Aorta (tissue), 5 donors: ENCODE measurements at places on chromosomes 5 and 9.

GRCh38 chr5:1430121-1430795 is 15.0 kb downstream of the SLC6A3 start:
- peak; percentile 30 for DNase-seq

DNA sequence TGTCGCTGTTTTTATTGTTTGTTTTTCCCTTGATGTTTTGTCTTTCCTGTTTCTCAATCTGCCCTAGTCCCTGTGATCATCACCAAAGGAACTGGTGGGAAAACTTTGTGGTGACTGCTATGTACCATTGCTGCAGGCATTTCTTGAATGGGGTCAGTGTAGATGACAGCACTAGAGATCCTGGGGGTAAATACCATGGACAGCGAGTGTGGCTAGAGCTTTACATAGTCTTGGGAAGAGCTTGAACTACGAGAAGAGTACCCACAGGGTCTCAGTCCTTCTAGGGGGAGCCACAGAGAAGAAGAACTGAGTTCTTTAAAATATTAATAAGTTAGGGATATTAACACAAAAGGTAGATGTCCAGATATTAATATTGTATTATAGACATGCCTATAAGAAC is 138.8 kb downstream of the PAM start:
- DNase-seq = no peak

DNA sequence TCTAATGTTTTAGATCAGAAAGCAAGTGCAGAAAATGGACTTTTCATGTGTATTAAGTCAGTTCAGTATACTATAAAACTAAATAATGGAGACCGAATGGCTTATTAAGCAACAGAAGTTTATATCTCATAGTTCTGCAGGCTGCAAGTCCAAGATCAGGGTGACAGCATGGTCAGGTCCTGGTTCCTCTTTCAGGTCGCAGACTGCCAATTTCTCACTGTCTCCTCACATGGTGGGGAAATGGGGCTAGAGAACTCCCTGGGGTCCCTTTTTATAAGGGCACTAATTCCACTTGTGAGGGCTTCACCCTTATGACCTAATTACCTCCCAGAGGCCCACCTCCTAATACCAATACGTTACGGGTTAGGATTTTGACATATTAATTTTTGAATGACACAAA is 48.7 kb downstream of the RICTOR start:
- DNase-seq = no peak

- DNase-seq = no peak
Observed at GRCh38 chr5:172405226-172406107, 48.9 kb downstream of the SH3PXD2B start.

GRCh38 chr5:175468892-175469291 is 9.5 kb upstream of the SFXN1 start:
- DNase-seq = no peak

DNA sequence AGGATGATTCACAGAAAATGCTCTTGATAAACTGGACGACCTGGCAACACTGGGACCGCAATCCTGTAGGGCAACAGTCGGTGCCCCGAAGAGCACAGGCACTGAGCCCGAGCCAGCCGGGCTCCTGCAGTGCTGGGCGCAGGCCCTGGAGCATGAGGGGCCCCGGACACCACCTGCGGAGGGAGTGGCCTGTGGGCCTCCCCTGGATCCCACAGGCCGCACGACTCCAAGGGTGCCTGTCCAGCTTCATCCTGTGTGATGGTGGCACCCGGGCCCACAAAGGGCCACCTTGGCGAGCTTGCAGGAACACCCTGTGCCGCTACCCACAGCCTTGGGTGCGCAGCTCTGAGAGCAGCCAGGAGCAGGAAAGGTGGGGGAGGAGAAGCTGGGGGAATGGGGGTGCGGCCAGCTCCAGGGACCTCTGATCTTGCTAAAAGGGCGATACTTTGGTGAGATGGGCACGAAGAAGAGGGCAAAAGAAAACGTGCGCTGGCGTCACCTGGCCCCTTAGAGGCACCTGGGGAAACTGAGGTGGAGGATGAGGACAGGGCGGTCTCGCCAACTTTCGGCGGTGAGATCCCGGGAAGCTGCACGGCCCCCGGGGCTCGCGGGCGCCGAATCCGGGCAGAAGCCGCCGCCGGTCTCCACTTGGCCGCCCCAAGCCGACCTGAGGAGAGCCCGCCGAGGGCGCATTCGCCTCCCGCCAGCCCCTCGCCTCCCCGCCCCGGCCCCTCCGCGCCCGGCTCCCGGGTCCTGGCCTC is 722 bp downstream of the TBC1D9B start:
- no peak for DNase-seq

DNA sequence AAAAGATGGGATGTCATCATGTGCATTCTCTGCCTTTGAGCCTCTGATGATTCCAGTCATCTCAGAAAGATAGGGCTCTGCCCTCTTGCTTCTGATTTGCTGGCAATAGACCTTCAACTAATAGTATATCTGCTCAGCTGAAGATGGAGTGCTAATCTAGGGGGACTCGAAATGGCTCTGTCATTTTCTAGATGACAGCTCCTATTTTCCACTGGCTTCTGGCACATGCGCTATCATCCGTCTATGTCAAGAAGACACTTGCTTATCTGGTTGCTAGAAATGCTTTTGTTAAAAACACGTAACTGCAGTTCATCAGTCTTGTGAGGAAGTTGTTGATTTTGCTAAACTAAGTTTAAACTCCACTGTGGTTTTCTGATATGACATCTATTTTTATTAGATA is 265.5 kb upstream of the ZNF608 start:
- no peak for DNase-seq

DNA sequence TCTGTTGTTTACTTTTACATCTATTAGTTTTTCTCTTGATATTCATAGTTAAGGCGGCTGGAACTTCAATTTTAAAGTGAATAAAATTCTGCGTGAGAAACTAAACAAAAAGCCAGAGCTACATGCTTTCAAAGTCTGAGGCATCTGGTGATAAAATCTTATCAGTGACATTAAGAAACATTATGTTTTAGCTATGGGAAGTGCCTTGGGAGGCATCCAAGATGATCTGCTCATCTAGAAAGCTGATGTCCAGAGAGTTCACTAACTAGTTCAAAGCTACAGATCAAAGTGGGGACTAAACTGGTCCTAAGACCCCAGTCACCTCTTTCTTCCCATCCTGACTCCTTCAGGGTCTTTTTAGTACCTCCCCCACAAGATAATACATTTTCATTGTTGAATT is 37.2 kb downstream of the MRPS27 start:
- no peak for DNase-seq

DNA sequence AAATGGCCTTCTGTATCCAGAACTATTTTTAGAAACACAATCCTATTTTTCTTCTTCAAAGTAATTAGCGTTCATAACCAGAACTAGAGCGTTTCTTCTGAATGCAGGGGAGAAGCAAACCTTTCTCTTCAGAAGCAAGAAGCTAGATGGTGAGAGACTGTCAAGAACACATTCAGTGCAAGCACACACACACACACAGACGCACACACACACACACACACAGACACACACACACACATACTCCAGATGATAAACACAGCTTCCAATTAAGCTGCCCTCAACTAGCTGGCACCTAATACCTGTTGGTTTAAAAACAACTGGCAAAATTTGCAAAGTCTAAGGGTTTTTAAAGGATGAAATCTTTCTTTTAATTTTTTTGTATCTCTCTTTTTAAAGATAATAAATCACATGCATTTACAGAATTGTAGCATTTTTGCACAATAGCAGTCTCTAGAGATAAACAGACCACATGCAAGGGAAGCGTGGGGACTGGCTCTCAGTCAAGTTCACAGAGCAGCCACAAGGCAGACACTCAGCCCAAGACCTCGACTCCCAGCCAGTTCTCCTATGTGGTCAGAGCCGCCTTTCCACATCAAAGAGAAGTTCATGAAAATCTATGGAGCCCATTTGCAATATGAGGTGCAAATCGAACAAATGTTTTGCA is 138.5 kb downstream of the TTLL11 start:
- DNase-seq = peak; percentile 56
